ENCODE measurements at places on chromosomes 1 and 21. TPM values are rescaled to one million over a fixed set of nuclear protein-coding genes. Genes with fewer than 3 reads are reported as not detected.

DNA sequence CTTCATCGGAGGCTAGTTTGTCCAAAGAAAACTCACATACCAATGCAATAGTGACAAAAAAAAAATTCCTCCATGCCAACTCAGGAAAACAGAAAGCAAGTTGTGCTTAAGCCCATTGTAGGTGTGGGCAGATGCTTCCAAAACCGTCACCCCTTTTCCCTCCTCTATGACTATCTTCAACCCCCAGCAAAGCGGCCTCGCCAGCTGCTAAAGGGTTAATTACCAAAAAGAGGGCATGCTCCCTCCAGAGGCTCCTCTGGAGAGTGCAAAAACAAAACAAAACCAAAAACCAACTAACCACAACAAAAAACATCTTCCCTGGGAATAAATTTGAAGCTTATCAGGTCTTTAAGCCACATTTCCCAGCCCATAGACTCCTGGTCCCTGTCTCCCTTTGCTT lies 1.2 kb downstream of the LMOD1 start:
- DNase-seq: no peak
- no peaks in the 10 kb centered on the region for H3K36me3 ChIP-seq
- peak overlapping the region; percentile 81 for H3K27ac ChIP-seq
- peaks cover 22% of the 10 kb centered on the region for H3K27me3 ChIP-seq

GRCh38 chr1:6141592-6141991 lies 38.5 kb downstream of the CHD5 start:
- DNase-seq: no peak
- H3K4me3 ChIP-seq: no peak overlapping the region
- H3K27ac ChIP-seq: no peak overlapping the region

- H3K4me3 ChIP-seq: no peak overlapping the region
- no peaks in the 10 kb centered on the region for H3K27me3 ChIP-seq
- no peak overlapping the region for H3K27ac ChIP-seq
- no peaks in the 10 kb centered on the region for H3K4me1 ChIP-seq
These were observed 112.4 kb downstream of the TBX19 start for GRCh38 chr1:168392958-168393549.

- H3K4me1 ChIP-seq: no peaks in the 10 kb centered on the region
- no peak for DNase-seq
- peaks cover 10% of the 10 kb centered on the region for H3K27me3 ChIP-seq
These were observed 14.4 kb downstream of the COL16A1 start for GRCh38 chr1:31689379-31689778.

Gene CD2
- 9.8 TPM for total RNA-seq

Gene PLA2G2D
- total RNA-seq: 0.27 TPM

Gene MYOG
- not detected for total RNA-seq

Gene SYT14
- total RNA-seq: not detected

Gene MATN1
- total RNA-seq: not detected

DNA sequence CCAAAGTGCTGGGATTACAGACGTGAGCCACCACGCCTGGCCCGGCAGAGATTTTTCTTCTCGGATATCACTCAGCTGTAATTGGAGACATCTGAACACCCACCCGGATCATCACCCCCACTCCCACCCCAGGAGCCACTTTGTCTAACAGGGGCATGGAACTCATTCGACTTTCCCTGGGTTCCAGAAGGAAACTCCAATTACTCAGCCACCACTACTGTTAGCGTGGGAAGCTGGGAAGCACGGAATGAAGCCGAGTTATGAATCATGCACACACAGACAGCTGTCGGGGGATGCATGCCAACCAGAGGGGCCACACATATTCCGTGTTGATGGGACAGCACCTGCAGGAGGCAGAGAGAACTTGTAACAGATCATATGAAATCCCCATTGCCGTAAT lies 85.2 kb downstream of the HLCS start:
- no peak overlapping the region for H3K27ac ChIP-seq
- H3K27me3 ChIP-seq: no peaks in the 10 kb centered on the region
- DNase-seq: no peak
- no peaks in the 10 kb centered on the region for H3K36me3 ChIP-seq

- no peaks in the 10 kb centered on the region for H3K4me1 ChIP-seq
- no peaks in the 10 kb centered on the region for H3K36me3 ChIP-seq
- no peaks in the 10 kb centered on the region for H3K27me3 ChIP-seq
- no peak overlapping the region for H3K4me3 ChIP-seq
- DNase-seq: peak; percentile 82
These were observed 42.4 kb downstream of the CRYAA start for GRCh38 chr21:43211072-43211759.

- no peaks in the 10 kb centered on the region for H3K27me3 ChIP-seq
- H3K4me3 ChIP-seq: no peak overlapping the region
- H3K4me1 ChIP-seq: peaks cover 26% of the 10 kb centered on the region
- DNase-seq: no peak
- H3K36me3 ChIP-seq: no peaks in the 10 kb centered on the region
These were observed 28.6 kb upstream of the IFNGR2 start for GRCh38 chr21:33374450-33375096.

All from lower lobe of right lung (tissue), 2 donors.